PC-9 (cell line): ENCODE measurements at places on chromosomes 1 and 21. TPM values are rescaled to one million over a fixed set of nuclear protein-coding genes. Genes with fewer than 3 reads are reported as not detected.

Gene NEK2
- total RNA-seq: 56.0 and 60.5 TPM in 2 replicates

DNA sequence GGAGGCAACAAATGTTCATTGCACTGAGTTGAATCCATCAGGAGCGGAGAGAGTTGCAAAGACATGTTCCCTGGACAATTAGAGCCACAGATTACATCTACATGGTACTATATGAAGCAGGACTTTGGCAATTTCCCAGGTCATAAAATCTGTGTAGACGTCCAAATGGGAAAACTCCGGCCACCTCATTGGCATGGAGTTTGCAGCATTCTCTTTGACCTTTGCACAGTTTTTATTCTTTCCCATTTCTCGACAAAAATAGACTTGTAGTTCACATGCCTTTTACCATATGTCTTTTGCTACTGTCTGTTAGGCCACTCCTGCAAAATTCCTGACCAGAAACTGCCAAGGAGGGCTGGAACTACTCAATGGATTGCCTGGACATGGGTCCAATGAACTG, 48.2 kb downstream of the UBE2T start:
- peak; percentile 9 for DNase-seq
- no peak overlapping the region for H3K27ac ChIP-seq
- H3K27me3 ChIP-seq: no peaks in the 10 kb centered on the region
- H3K36me3 ChIP-seq: no peaks in the 10 kb centered on the region
- H3K4me1 ChIP-seq: peaks cover 17% of the 10 kb centered on the region
- no peak overlapping the region for H3K4me3 ChIP-seq

- H3K36me3 ChIP-seq: no peaks in the 10 kb centered on the region
- DNase-seq: no peak
- H3K27me3 ChIP-seq: no peaks in the 10 kb centered on the region
- no peak overlapping the region for H3K4me3 ChIP-seq
- no peak overlapping the region for H3K27ac ChIP-seq
- H3K4me1 ChIP-seq: peaks cover 20% of the 10 kb centered on the region
Observed at GRCh38 chr1:170067253-170067819, 7.2 kb downstream of the KIFAP3 start.

Gene ZNF593
- total RNA-seq: 37.0 and 55.9 TPM in 2 replicates

DNA sequence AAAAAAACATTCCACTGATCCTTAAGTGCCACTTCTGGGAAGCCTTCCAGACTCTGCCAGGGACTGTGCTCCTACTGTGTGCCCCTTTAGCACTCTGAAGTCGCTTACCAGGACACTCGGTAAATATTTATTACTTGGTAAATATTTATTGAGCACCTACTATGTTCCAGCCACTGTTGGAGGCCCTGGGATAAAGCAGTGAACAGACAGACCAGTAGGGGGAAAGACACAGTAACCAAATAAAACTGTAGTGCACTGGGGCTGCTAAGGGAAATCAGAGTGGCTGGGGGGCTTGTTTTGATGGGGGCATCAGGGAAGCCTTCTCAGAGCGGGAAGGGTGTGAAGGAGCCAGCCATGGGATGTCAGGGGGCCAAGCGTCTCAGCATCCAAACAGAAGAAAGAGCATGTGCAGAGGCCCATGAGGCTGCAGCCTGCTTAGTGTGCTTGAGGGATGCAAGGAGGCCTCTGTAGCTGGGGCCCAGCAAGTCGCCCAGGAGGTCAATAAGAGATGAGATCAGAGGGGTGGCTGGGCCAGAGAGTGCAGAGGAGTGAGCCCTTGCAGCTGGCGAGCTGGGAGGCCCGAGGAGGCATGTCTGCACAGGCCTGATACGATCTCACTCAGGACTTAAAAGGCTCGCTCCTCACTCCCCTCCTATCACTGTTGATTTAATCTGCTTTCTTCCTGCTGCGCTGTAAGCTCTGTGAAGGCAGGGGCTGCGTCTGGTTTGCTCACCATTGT, 28.6 kb downstream of the KAZN start:
- no peaks in the 10 kb centered on the region for H3K4me1 ChIP-seq
- H3K27me3 ChIP-seq: peaks cover 43% of the 10 kb centered on the region
- H3K36me3 ChIP-seq: no peaks in the 10 kb centered on the region

DNA sequence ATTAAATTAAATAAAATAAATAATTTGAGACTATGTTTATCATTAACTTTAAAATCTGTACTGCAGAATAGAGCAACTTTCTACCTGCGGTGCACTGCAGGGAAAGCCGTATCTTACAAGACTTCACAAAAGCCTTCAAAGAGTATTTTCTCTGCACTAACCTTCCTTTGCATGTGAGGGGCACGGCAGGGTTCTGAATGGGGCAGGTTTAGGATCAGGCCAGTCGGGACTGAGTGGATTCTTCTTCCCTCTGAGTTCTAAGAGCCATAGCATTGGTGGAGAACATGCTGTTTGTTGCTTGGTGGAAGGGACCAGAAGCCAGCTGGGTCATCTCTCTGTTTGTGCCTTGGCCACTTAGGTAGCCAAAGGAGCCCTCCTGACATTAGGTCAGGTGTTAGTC, 55.2 kb upstream of the LGALS8 start:
- no peak overlapping the region for H3K4me3 ChIP-seq
- no peak for DNase-seq
- H3K4me1 ChIP-seq: peaks cover 7% of the 10 kb centered on the region
